WTC11 (cell line): ENCODE measurements at places on chromosomes 7 and 10. TPM values are rescaled to one million over a fixed set of nuclear protein-coding genes. Genes with fewer than 3 reads are reported as not detected.

AKR1C4 gene
- not detected in 3 replicates for total RNA-seq

ANXA8 gene
- total RNA-seq: 0.18 to 0.20 TPM in 2 of 3 replicates, not detected in the other

TMEM270 gene
- 0.28 TPM in 1 of 3 replicates, not detected in the others for total RNA-seq

ITPRID1 gene
- 0.98 to 1.4 TPM (median 1.1 TPM) in 3 replicates for total RNA-seq

C10orf90 gene
- 0.50 to 0.85 TPM (median 0.62 TPM) in 3 replicates for total RNA-seq

FXYD4 gene
- total RNA-seq: not detected in 3 replicates

DNA sequence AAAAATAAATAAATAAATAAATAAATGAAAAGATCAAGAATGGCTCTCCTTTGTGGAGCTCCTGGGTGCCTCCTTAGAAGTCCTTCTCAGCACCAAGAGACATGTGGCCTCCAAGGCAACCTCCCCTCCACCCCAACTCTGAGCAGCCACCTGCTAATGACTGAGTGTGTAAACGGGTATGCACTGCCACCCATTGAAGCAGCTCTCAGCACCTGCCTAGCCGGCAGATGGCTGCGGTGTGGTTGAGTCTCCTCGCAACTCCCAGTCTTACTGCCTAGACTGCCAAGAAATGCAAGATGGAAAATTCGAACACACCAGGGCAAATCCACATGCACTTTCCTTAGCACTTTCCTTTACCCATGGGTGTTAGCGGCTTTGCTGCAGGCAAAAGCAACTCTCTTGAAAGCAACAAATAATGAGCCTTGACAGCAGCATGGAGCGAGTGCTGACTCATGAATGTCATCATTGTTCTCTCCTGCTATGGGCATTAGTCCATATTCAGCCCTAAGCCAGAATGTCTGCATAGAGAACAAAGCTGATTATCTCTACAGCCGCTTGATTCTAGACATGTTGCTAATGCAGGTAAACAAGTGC, 913.9 kb upstream of the AUTS2 start:
- no peak overlapping the region for H3K4me3 ChIP-seq
- H3K4me1 ChIP-seq: peaks cover 37% of the 10 kb centered on the region
- H3K36me3 ChIP-seq: no peaks in the 10 kb centered on the region
- no peak overlapping the region for H3K27ac ChIP-seq
